ENCODE measurements at places on chromosomes 12 and 14. TPM values are rescaled to one million over a fixed set of nuclear protein-coding genes. Genes with fewer than 3 reads are reported as not detected.

EIF2S1 gene
- 377 TPM for total RNA-seq

FRMD6 gene
- 2.2 TPM for total RNA-seq

PROX2 gene
- 0.35 TPM for total RNA-seq

P2RX7 gene
- total RNA-seq, result 4.8 TPM

GPRC5D gene
- total RNA-seq, result not detected

SLC39A2 gene
- total RNA-seq, result not detected

BHLHE41 gene
- total RNA-seq, result 0.28 TPM

APOF gene
- 0.16 TPM for total RNA-seq

CLEC7A gene
- 0.69 TPM for total RNA-seq

KCNA1 gene
- not detected for total RNA-seq

KIF5A gene
- 0.98 TPM for total RNA-seq

ADCY6 gene
- 0.22 TPM for total RNA-seq

KRT71 gene
- total RNA-seq, result not detected

DNA sequence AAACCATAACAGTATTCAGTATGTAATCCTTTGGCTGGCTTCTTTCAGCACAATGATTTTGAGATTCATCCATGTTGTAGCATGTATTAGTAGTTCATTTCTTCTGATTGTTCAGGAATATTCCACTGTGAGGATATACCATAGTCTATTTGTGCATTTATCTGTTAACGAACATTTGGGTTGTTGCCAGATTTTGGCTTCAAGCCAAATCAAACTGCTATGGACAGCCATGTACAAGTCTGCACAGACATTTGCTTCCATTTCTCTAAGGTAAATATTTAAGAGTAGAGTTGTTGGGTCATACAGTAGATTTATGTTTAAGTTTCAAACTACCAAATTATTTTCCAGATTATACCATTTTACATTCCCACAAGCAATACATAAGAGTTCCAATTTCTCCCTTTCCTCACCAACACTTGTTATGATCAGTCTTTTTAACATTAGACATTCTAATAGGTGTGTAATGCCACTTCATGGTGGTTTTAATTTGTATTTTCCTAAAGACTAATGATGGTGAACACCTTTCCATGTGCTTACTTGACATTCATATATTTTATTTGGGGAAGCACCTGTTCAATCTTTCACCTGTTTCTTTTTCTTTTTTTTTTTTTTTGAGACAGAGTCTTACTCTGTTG, 56.6 kb downstream of the ZFYVE21 start:
- no peak for DNase-seq

- no peak for DNase-seq
Observed at GRCh38 chr12:77760271-77761025, 70.2 kb upstream of the NAV3 start.

- no peak for DNase-seq
Observed at GRCh38 chr12:118749646-118750045, 231.7 kb upstream of the SRRM4 start.

GRCh38 chr14:89469210-89470198, 52.5 kb upstream of the FOXN3 start:
- no peak for DNase-seq

- no peak for DNase-seq
Observed at GRCh38 chr12:114408886-114409851, 3.2 kb upstream of the TBX5 start.

- no peak for DNase-seq
Observed at GRCh38 chr12:104665296-104665695, 208.5 kb downstream of the CHST11 start.

DNA sequence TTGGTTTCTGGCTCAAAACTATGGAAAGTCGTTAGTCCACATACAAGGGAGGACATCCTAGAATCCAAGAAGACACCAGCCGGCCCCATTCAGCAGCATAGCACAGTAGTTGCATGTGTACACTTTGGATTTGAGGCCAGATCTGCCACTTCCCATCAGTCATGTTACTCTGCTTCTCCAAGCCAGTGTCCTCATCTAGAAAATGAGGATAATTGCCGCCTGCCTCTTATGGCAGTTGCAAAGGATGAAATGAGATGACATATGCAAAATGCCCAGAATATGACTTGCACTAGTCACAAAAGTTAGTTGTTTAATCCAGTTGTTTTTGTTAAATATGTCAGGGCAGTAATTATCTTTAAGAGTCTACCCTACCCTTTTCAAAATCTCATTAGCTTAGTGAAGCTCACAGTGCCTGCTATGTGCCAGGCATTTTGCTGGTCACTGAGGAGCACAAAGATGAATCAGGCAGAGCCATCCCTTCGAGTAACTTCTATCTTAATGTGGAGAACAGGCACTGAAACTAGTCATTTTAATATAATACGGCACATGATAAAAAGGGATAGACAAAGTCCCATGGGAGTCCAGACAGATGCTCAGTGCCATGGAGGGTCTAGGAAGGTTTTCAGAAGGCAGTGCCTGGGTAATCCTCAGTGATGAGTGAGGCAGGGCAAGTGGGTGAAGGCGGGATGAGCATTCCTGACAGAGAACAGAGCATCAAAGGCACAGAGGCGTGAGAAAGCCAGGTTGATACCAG, 6.6 kb upstream of the KRT76 start:
- no peak for DNase-seq

DNA sequence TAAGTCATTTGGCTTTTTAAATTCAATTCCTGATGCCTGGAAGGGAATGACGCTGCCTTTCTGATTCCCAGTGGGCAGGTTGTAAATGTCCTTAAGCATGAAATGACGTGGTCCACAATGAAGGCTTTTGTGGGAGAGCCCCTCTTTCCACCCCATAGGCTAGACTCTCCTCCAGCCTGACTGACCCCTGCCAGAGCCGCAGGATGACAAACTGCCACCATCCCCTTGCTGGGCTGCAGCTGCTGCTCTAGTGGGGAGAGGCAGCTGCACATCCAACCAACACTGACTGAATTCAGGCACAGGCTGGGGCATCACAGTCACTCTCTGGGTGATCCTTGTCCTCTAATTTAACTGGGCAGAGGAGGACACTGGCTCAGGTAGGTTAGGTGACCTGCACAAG, 6.3 kb downstream of the TSPAN11 start:
- DNase-seq, result no peak

- DNase-seq, result no peak
Observed at GRCh38 chr14:23877538-23878180, 75.9 kb upstream of the DHRS4 start.

GRCh38 chr14:105065280-105066228, at the start of gene GPR132:
Gene GPR132, minus strand, starts transcription at chr14:105065430. Its CDS starts 10,010 bp downstream, at chr14:105055420.
- peak; percentile 84 for DNase-seq

DNA sequence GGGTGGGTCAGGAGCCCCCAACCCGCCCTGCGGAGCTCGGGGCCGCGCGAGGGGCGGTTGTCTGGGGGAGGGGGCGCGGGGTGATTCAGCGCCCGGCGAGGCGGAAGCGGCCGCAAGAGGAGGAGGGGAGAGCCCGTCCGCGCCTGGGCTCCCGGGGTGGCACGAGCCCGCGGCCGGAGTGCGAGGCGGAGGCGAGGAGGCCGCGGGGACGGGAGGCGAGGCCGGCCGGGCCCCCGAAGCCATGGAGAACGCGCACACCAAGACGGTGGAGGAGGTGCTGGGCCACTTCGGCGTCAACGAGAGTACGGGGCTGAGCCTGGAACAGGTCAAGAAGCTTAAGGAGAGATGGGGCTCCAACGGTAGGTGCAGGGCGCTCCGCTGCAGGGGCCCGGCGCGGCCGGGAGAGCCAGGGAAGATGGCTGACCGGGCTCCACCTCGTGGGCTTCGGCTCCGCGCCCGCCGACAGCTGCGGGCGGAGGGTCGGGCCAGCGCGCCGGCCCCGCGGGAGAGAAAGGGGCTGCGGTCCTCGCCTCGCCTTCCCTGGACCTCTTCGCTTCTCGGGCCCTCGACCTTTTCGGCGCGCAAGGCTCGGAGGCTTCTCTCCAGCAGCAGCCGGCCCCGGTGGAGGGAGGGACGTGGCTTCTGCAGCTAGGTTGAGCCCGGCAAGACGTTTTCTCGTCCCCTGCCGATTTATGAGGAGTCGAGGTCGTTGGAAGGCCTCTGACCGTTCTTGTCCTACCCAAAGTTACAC, 677 bp downstream of the ATP2A2 start:
- peak; percentile 26 for DNase-seq

DNA sequence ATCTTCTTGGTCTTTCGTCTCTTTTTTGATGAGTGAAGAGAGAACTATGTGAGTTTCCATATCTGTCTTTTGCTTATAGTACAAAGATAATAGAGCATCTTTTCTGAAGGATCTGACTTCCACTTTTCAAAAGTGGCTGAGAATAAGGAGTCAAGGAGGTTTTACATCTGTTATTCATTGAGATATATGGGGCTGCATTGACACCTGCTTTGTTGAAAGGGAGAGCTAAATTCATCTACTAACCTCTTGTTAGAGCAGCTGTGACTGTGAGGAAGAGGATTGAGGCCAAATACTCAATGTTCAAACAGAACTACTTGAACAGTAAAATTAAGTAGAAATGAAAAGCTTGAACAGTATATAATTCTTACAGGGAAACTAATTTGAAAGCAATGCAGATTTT, 130.2 kb upstream of the ATP2B1 start:
- no peak for DNase-seq

- DNase-seq, result no peak
Observed at GRCh38 chr12:122935318-122935717, 30.9 kb downstream of the ABCB9 start.

- DNase-seq, result no peak
Observed at GRCh38 chr12:62933220-62933601, 1.7 kb downstream of the PPM1H start.

GRCh38 chr12:51076236-51076930, 7.0 kb downstream of the CSRNP2 start:
- no peak for DNase-seq

- no peak for DNase-seq
Observed at GRCh38 chr12:49298160-49298559, 3.2 kb downstream of the PRPH start.

GRCh38 chr12:106682594-106683234, 91.8 kb upstream of the RIC8B start:
- DNase-seq, result no peak

DNA sequence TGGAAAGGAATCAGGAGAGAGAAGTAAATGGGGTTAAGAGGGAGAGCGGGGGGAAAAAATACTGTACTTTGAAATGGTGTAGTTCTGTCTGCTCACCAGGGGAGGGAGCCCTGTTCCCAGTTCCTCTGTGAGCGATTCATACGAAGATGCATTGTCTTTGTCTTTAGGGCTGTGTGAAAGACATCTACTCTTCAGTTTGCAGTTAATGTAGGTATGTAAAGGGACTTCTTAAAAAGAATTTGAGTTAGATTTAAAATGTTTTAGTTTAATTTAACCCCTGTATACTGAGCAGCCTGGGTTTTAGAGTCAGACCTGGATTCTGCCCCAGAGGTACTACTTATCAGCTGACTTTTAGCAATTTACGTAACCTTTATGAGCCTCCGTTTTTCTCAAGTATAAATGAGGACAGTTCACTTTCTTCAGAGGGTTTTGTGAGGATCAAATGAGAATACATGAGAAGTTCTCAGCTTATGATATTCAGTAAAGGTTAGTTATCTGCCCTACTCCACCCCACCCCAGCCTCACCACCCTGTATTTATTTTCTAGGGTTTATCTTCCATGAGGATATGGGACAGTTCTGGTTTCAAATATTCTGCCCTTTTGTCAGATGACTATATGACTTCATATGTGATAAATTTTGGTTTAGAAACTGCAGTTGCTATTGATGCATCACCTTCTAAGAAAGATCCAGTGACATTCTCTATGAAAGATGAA, 82.5 kb upstream of the EVL start:
- peak; percentile 57 for DNase-seq

GRCh38 chr12:72110937-72111650, 161.1 kb upstream of the TRHDE start:
- DNase-seq, result no peak

DNA sequence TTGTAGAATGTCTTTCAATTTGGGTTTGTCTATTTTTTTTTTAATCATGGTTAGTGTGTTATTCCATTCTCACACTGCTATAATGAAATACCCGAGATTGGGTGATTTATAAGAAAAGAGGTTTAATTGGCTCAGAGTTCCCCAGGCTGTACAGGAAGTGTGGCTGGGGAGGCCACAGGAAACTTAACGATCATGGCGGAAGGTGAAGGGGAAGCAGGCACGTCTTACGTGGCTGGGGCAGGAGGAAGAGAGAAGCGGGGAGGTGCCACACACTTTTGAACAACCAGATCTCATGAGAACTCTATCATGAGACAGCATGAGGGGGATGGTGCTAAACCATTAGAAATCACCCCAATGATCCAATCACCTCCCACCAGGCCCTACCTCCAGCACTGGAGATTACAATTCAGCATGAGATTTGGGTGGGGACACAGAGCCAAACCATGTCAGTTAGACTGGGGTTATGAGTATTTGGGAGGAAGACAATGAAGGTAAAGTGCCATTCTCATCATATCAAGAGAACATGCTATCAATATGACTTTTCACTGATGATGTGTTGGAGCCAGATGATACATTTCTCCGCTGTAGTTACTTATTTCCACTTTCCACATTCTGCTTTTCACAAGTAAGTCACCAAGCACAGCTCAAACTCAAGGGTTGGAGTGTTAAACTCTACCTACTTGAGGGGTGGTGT, 45.8 kb downstream of the AP5M1 start:
- no peak for DNase-seq

DNA sequence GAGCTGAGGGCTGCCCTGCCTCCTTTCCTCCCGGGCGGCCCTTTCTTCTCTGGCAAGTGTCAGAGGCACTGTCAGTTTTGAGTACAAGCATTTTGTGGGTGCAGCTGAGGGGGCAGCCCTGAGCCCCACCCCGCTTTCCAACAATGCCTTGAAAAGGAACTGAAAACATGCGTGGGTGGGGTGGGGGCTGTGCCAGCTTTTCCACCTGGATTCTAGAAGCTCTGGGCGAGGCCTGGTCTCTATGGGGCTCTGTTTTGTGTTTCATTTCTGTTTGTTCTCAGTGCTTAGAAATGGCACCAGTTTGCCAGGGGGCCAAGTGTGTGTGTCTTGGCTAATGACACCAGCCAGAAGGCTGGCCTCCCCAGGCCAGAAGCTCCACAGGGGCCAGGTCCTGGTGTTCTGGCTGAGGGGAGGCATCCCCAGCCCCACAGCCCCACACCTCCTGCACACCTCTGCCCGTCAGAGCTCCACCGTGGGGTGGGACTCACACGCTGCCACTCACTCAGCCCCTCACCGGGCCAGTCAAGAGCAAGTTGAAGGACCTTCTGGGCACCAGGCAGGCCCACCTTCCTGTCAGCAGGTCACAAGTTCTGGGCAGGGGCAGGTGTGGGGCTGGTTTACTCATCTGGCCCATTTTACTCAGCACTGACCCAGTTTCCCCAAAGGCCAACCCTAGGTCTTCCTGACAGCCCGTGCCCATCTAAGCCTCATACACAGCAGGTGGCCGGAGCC, 155.1 kb downstream of the CALM1 start:
- no peak for DNase-seq

- DNase-seq, result peak; percentile 72
Observed at GRCh38 chr12:52082988-52083637, 3.6 kb downstream of the SMIM41 start.

- DNase-seq, result no peak
Observed at GRCh38 chr12:7158781-7159609, 28.8 kb downstream of the CLSTN3 start.

- no peak for DNase-seq
Observed at GRCh38 chr12:124282287-124282686, 12.6 kb upstream of the RFLNA start.

DNA sequence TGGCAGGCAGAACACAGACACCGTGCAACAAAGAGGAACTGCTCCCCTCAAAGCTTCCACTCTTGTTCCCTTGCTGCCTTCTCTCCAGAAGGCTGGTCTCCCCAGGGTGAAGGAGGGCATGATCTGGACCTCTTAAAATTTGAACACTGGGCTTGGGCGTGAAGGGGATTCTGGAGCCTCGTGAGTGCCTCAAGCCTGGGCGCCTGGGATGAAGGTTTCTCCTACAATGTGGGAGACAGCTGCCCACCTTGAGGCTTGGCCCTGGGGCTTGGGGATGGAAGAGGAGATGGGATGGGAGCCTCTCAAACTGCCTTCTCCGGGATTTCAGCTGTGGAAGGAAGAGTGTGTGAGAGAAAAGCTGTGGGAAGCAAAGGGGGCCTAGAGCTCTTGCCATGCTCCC, 7.8 kb upstream of the RIN3 start:
- no peak for DNase-seq

All from activated T-cell treated with anti-CD3 and anti-CD28 coated beads, Interleukin-2, amount 50 U/mL, for 4 hours (primary cell).